ENCODE measurements at places on chromosomes 2 and 18.

- no peak for DNase-seq
Measured at GRCh38 chr2:70664525-70664924, 103.5 kb downstream of the ADD2 start.

DNA sequence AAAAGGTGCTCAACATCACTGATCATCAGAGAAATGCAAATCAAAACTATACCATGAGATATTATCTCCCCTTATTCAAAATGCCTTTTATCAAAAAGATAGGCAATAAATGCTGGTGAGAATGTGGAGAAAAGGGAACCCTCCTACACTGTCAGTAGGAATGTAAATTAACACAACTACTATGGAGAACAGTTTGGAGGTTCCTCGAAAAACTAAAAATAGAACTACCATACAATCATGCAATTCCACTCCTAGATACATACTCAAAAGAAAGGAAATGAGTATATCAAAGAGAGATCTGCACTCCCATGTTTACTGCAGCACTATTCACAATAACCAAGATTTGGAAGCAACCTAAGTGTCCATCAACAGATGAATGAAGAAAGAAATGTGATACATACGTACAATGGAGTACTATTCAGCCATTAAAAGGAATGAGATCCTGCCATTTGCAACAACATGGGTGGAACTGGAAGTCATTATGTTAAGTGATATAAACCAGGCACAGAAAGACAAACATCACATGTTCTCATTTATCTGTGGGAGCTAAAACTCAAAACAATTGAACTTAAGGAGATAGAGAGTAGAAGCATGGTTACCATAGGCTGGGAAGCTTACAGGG is 63.8 kb downstream of the MAP4K3 start:
- no peak for DNase-seq

- no peak for DNase-seq
Measured at GRCh38 chr2:155841442-155841841, 491.1 kb downstream of the NR4A2 start.

DNA sequence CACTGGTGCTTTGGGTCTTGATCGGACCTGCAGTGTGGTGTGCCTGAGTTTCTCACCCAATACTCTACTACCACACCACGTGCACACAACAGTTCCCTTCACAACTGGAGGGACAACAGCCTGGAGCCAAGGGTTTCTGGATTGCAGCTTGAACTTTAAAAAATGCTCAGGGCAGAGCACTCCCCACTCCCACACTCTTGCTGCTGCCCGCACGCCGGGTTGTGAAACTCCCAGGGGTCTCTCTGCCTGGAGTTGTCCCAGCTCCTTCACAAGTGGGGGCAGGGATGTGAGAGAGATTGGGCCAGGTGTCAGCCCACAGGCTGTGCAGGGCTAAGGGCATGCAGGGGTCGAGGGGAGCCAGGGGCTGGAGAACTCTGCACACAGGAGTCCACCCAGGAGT is 89.4 kb downstream of the GALR1 start:
- no peak for DNase-seq

- no peak for DNase-seq
Measured at GRCh38 chr18:12422936-12423335, 15.2 kb downstream of the PRELID3A start.

DNA sequence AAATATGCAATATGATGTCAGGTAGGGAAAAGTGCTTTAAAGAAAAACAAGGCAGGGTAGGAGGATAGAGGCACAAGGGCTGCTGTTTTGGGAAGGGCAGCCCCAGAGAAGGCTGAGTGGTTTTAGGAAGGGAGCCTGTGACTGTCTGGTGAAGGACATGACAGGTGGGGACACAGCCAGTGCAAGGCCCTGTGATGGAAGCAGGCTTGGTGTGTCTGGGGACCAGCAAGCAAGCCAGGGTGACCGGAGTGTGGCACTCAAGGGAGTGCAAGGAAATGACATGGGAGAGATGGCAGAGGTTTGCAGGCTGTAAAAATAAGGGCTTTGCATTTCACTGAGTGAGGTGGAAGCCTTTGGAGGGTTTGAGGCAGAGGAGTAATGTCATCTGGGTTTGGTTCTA is 62.0 kb downstream of the LTBP1 start:
- no peak for DNase-seq

DNA sequence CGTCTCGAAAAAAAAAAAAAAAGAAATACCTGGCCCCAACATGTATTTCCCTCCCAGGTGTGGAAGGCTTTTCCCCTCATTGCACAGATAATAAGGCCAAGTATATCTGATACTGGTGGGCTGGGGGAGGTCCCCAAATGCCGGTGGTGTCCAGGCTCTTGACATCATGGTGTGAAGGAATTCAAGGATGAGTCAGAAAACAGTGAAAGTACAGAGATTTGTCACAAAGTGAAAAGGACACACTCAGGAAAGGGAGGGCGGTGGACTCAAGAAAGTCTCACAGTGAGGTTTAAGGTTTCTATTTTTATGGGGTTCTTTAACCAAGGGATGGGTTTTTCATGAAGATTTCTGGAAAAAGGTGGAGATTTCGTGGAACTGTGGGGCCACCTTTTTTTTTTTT is 37.8 kb upstream of the FZD5 start:
- DNase-seq = no peak

- no peak for DNase-seq
Measured at GRCh38 chr2:118973542-118973951, 31.6 kb downstream of the MARCO start.

GRCh38 chr2:176157499-176158185 is 535 bp downstream of the HOXD3 start:
- no peak for DNase-seq

GRCh38 chr2:43412114-43412753 is 183.6 kb downstream of the THADA start:
- DNase-seq = no peak

DNA sequence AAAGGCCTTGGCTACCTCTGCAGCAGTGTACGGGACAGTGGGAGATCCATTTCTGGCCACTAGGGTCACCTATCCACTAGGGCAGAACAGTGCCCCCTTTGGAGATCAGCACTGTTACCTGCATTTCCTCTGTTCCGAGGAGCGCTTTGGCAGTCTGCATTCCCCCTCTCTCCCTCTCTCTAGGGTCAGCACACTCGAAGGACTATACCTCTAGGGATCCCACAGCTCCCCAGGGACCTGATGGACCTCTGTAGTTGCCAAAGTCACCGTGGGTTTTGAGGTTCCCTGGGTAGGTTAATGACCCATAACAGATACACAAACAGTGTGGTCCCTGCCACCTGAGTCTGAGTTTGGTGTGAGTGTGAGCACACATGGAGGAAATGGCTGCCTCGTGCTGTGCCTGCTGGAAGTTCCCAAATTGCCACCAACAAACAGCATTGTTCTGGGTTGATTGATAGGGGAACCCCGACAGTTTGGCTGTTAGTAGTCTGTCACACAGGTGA is 99.8 kb upstream of the VWC2L start:
- DNase-seq = no peak

GRCh38 chr2:227228061-227228667 is 63.7 kb downstream of the COL4A3 start:
- no peak for DNase-seq

DNA sequence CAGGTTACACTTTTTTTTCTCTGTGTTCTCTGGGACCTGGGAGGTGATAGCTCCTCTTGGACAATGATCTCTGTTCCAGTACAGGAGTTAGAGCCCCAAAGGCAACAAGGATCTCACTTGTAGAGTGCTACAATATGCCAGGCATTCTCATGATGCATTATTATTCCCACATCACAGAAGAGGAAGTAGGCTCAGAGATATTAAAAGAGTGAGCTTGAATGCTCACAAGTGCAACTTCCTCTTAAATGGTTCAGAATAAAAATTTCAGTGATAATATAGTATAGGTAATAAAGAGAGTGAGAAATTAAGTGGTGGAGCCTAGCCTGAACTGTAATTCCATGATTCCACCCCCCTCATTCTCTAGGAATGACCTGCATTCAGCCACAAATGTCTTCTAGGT is 21.4 kb downstream of the POLE4 start:
- DNase-seq = no peak

DNA sequence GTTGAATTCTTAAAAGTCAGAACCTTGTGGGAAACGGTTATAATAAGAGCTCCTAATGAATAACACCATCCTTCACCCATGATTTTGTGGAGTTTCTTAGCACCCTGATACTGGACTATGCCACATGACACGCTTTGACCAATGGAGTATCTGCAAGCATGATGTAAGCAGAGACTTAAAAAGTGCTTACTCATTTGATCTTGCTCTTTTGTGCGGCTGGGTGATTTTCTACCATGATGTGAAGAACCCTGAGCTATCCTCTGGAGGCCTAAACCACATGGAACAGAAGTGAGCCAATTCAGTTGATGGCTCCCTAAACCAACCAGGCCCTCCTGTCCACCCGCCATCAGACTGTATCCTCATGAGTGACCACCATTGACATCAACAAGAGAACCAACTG is 70.9 kb downstream of the TCF4 start:
- no peak for DNase-seq

GRCh38 chr2:104862058-104862941 is 8.4 kb downstream of the POU3F3 start:
- DNase-seq = no peak

DNA sequence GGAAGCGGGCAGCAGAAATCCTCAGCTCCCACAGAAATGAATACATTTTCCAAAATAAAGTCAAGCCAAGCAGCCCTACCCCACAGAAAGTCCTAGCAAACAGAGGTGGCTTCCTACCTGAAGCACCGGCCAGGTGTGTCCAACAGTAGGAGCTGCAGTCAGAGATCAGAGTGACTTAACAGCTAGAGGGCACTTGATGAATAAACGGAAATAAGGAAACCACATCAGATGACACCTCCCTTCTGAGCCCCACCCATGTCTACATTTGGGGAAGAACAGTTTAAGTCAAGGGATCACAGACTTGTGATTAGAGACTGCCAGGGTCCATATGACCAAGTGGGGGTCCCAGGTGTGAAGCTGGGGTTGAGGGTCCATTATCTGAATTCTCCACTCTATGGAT is at the start of gene CXCR1:
Gene CXCR1, minus strand, starts transcription at position 172 of the 400 bp plus-strand sequence. CDS start 1,751 bp downstream, outside the sequence.
- DNase-seq = no peak

DNA sequence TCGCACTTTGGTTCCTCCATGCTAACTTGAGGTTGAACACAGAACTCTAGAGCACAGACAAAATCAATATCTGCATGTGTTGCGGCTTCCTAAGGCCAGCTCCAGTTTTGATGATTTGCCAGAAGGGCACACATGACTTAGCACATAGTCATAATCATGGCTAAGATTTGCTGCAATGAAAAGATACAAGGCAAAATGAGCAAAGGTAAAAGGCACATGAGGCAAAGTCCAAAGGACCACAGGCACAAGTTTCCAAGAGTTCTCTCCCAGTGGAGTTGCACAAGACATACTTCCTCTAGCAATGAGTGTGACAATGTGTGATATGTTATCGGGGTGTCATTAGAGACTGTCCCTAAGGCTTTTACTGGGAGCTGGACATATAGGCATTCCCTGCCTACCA is 24.2 kb upstream of the CXXC1 start:
- DNase-seq = no peak

DNA sequence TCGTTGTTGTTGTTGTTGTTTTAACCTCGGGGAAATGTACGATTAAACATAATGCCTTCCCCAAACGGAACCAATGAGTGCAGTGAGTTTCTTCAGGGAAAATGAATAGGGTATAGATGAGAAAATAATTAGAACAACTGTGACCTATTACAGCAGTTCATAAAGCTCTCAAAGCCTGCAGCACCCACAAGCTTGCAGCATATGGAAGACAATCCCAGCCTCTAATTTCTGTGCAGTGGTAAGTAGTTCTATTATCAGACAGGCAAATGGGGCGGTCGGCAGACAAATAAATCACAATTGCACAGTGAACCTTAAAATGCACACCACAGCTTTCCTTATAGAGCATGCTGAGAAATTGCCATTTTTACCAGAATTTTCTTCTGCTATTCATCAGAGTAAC is 159.5 kb downstream of the MYT1L start:
- DNase-seq = no peak

- no peak for DNase-seq
Measured at GRCh38 chr18:34018336-34018735, 206.4 kb downstream of the NOL4 start.

- DNase-seq = no peak
Measured at GRCh38 chr2:64318476-64318748, 135.6 kb upstream of the LGALSL start.

- no peak for DNase-seq
Measured at GRCh38 chr18:46325895-46326294, 221.7 kb downstream of the HAUS1 start.

DNA sequence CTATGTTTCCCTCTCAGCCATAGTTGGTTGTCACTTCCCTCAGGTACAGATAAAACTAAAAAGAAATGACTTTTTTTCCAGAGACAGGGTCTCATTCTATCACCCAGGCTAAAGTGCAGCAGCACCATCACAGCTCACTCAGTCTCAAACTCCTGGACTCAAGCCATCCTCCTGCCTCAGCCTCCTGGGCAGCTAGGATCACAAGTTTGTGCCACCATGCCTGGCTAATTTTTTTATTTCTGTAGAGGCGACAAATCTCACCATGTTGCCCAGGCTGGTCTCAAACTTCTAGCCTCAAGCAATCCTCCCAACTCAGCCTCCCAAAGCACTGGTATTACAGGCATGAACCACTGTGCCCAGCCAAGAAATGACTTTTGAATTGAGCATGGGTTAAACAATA is 8.2 kb downstream of the ROCK2 start:
- DNase-seq = no peak

- DNase-seq = no peak
Measured at GRCh38 chr2:118889995-118890394, 42.5 kb upstream of the EN1 start.

DNA sequence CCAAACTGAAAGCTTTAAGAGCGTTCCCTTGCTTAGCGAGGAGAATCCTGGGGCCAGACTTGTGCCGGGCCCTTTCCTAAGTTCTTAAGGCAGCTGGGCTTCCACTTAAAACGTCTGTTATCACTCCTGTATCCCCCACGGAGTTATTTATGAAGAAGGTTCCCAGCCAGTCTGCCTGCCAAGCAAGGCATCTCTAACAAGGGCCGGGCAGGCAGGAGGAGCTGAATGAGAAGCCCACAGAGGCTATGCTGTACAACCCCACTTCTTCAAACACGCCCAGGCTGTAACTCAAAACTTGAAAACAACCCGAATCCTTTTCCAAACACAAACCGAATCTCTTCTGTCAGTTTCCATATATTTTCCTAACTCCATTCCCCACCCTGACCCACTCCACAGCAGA is 39.0 kb upstream of the ZFP36L2 start:
- DNase-seq = no peak

GRCh38 chr2:47510745-47511144 is 107.8 kb downstream of the MSH2 start:
- DNase-seq = no peak

DNA sequence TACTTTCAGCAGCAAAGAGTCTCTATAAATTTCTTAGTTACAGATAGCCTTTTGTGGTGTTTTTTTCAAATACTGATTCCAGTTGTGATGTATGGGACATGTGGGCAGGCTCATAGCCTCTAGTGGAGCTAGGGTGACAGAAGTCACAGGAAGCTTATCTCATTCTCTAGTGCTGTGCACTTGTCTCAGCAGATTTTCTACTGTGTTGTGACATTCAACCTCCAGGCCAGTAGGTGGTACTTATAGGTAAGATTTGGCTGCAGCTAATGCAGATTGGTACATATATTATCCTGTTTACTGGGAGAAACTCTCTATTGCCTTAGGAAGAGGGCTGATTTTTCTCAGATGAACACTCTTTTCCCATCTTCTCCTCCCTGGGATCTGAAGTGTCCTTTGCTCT is 176.2 kb downstream of the CALCRL start:
- no peak for DNase-seq

- DNase-seq = no peak
Measured at GRCh38 chr2:118943286-118943685, 1.3 kb downstream of the MARCO start.

All from iPS DF 6.9 (cell line).